NCI-H1092 (cell line): ENCODE measurements at places on chromosomes 11 and 22.

- DNase-seq, result no peak
Measured at GRCh38 chr11:122139595-122139866, 23.5 kb upstream of the BLID start.

DNA sequence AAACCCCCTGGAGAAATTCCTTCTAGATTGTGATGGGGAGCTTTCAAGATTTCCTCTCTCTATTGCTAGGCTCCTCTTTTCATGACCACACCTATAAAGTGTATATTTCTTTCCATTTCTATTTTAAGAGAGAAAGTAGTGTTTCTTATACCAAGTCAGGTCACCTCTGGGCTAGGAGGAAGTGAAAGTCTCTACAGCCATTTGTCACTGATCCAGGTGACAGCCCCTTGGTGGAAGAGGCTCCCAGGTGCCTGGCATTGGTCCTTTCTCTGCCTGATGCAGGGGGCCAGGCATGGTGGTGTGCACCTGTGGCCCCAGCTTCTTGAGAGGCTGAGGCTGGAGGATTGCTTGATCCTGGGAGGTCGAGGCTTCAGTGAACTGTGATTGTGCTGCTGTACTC is 64.7 kb downstream of the DHCR7 start:
- DNase-seq, result no peak

GRCh38 chr22:25970999-25971811 is 198.1 kb upstream of the SEZ6L start:
- no peak for DNase-seq

- DNase-seq, result no peak
Measured at GRCh38 chr11:66787934-66788758, 55.1 kb upstream of the RCE1 start.

- no peak for DNase-seq
Measured at GRCh38 chr22:37103656-37104452, 5.7 kb downstream of the TMPRSS6 start.

GRCh38 chr22:26767351-26768155 is 110.2 kb downstream of the MIAT start:
- DNase-seq, result no peak

DNA sequence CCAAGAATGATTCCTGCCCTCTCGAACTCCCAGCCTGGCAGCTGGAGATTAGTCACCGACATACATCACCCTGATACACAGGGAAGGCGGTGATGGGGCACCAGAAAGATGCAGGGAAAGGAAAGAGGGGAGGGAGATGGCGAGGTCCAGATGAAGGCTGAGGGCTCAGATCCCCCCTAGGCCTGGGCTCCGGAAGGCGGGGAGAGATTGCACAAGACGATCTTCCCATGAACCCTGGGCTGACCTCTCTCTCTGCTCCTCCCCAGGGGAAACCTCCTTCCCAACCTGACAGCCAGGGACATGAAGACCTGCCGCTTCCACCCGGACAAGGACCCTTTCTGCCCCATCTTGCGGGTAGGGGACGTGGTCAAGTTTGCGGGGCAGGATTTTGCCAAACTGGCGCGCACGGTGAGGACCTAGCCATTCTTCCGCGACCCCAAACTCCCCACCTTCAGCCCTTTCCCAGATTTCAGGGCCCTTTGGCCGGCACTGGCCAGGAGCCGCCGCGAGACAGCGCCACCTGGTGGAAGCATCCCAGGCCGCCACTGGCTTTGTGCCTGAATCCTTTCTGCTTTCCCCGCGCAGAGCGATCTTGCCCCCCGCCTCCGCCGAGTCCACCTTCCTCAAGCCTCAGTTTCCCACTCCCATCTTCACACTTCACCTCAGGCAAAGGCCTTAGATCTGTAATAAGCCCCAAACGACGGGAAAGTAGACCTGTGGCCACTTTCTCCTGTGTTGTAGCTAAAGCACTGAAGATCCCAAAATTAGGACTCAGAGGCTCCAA is 11.5 kb downstream of the P2RX3 start:
- no peak for DNase-seq

DNA sequence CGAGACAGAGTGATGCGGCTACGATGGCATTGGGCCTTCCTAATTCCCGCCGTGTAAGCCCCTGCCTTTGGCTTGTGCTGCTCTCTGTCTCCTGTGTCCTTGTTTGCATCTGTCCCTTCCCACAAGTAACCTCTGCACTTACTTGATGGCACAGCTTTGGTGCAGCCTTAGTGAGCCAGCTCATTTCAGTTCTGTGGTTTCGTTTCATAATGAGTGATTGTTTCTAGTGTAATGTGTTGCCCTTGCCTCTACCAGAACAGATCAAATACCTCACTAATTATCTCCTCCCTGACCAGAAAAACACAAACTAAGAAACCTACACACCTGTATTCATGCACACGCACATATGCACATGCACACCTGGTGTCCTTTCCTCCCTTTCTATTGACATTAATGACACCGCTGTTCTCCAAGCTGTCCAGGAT is 58.8 kb downstream of the GRK3 start:
- no peak for DNase-seq

- DNase-seq, result peak; percentile 77
Measured at GRCh38 chr22:37686002-37686982, at the start of gene NOL12. TSS of gene NOL12 (plus strand) at chr22:37686343. CDS start at chr22:37686393, 50 bp downstream.

DNA sequence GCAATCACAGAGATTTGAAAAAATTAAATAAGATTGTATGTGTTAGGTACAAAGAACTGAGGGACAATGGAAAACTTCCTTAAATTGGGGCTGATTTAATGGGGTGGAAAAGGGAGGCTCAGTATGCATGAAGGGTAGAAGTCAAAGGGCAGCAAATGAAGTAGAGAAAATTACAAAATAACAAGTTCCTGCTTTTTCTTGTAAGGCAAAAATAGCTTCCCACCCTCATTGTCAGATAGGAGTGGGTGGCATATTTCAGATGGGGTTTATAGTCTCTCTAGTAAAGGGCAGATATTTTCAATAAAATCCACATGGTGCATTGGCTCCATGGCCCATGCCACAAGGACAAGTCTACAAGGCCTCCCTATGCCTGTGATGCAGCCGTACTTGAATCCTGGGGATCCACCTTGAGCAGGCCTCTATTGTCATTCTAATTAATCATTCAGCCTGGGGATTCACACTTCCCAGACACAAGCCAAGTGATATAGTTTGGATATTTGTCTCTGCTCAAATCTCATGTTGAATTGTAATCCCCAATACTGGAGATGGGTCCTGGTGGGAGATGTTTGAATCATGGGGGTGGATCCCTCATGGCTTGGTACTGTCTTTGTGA is 36.7 kb upstream of the SESN3 start:
- DNase-seq, result no peak

DNA sequence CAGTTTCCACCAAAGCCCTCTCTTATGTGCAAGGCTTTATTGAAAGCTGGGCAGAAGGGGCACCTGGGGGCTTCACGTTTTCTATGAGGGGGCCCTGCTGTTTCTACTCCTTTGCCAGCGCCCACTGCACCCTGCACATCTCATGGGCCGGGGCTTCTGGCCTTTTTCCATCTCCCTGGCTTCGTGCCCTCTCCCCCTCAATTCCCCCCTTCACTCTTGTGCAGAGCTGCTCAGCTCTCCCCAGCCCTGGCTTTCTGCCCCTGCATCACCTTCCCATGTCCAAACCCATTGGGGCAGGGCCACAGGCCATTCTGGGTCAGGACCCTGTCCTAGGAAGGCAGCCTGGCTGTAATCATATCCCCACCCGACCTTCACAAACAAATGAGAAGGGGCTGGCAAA is 36.5 kb downstream of the MCM5 start:
- DNase-seq, result peak; percentile 30

DNA sequence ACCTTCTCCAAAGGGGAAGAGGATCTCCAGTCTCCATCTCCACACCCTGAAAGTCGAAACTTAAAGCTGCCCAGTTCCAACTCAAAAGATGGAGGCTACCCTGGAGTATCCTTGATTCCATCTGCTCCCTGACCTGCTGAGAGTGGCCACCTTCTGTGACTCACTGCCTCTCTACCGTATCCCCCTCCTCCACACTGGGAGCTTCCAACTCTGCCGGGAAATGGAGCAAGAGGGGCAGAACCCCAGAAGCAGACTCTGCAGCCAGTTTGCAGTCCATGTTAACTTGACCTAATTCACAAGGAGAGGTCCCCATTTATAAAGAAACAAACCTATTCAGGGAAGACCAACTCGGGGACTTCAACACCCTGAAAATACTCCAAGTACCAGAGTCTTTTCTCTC is 22.0 kb upstream of the IRAG1 start:
- DNase-seq, result no peak

DNA sequence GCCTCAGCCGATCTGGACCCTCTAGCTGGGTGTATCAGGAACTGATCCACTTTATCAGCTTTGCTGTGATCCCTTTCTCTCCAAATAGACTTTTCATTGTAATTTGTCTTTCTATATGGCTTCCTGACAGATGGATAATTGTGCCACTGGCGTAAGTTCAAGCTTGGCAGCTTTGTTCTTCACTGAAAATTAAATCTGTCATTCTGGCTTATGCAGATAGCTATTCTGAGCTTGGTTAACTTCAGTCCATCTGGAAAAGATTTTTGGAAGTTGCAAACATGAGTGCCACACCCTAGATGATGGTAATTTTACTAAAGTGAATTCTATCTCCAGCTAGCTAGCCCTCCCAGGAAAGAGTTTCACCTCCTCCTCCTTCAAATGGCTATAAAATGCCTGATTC is 8.1 kb downstream of the OR5A2 start:
- no peak for DNase-seq

DNA sequence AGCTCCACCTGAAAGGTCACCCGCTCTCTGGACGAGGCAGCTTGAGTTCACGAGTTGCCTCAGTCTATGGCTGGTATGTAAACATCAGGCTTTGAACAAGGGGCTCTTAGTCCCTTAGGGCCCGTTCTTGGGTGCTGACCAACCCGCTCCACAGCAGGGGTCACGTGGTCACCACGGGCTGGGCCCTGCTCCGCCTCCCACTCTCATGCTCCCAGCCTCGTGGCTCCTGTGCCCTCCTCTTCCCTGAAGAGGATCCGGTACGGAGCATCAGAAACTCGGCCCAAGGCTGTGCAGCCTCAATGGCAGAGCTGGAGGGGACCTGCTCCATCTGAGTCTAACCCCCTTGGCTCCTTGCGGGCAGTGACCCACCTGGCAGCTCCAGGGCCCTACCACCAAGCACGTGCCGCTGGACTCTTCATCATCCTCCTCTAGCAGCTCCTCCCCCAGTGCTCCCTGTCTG is 54.2 kb upstream of the TTLL12 start:
- no peak for DNase-seq

GRCh38 chr11:30595934-30596333 is 9.8 kb upstream of the MPPED2 start:
- no peak for DNase-seq

DNA sequence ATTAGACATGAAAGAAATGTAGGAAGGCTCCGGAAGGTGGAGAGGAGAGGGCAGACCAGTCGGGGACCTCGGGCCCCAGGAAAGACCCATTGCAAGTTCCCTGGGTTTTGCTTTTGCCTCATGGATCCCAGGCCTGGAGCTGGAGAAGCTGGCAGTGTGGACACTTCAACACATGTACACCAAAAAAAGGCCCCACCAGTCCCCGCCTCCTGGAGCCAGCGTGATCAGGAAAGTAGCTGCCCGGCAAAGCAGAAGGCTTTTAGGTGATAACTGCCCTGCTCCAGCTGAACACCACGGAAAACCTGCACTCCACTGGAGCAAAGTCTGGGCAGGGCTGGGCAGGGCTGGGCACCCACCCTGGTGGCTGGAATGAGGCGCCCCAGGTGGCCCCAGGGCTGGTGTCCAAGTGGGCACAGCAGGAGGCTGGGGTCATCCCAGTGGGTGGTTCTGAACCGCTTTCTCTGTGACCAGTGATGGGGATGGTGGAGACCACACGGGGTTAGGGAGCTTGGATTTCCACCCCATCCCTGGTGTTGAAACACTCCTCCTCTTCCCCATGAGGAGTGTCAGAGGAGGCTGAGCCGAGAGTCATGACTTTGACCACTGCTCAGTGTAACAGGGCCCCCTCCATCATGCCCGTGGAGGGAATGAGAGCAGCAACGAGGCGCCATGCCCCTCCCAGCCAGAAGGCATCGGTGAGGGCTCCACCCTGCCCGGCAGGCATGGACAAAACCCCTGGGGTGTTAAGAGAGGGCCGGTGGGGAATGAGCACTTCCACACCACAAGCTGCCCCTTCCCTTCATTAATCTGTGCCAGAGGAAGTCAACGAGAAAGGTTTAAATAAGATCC is 16.9 kb upstream of the MUC5AC start:
- DNase-seq, result no peak

GRCh38 chr11:9133956-9134355 is 42.6 kb upstream of the SCUBE2 start:
- no peak for DNase-seq

- DNase-seq, result no peak
Measured at GRCh38 chr11:106644824-106645223, 373.5 kb downstream of the GUCY1A2 start.
